ENCODE measurements at places on chromosomes 16 and 17.

- DNase-seq, result no peak
These were observed 443 bp downstream of the CSNK2A2 start for GRCh38 chr16:58197314-58198012.

DNA sequence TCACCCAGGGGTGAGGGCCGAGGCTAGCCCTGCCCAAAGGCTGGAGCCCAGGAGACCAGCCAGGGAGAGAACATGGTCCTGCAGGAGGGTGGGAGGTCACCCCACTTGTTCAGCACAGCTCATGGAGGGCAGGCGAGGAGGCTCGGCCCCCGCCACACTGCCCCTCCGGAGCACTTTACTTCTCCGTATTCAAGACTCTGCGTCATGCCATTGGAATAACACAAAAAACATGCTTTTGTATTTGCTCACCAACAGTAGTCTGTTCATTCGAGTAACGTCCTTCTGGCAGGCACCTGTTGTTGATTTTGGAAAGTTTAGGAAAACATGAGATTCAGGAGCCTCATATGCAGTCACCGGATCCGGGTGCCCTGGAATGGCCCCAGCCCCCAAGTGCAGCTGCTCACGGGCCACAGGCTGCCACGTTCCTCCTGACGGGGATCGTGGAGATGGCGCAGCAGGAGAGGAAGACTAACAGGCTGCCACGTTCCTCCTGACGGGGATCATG, 81.1 kb upstream of the DNAH17 start:
- DNase-seq, result peak; percentile 34

DNA sequence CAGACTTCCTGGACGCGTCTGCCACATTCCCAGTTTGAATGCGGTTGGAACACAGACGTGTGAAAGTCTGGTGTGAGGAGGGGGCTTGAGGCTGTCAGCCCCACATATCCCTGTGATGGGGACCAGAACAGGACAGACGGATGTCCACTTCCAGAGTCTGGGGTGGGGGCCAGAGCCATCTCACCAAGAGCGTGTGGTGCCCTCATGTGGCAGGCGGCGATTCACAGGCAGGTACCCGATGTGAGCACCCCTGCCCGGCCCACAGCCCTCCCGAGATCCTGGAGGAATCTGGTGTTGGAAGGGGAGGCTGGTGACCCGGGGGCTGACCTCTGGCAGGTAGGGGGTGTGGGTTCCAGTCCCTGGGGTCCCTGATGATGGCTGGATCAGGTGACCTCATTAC, 51.5 kb downstream of the ENGASE start:
- no peak for DNase-seq

DNA sequence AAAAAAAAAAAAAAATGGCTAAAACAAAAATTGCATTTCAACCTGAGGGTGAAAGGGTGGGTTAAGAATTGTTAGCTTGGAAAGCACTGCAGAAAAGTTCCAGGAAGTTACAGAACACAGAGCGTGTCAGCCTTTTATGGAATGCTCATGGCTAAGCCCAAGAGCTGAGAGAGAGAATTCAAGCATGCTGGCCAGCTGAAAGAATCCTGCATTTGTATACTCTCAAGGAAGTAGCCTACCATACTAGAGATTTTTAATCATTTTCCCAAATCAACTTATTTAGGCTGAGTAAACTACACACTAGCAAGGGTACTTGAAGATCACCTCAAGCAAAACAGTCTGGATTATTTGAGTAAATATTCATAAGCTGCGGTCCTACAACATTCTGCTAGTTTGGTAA, 153.9 kb downstream of the KCNJ2 start:
- no peak for DNase-seq

DNA sequence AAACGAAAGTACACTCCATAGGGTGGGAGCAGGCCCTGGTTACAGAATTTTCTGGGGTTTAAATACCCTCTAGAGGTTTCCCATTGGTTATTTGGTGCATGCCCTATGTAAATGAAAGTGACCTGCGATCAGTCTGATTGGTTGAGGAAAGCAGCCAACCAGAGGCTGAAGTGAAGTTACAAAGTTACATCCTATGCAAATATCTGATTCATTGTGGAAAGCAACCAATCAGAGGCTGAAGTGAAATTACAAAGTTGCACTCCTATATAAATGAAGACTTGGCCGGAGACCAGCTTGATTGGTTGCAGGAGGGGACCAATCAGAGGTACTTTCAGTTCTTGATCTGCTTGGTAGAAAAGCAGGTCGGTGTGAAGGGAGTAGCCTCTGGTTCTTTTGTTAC, 24.4 kb downstream of the NAA60 start:
- DNase-seq, result no peak

GRCh38 chr16:70576431-70577255, 53.0 kb downstream of the SF3B3 start:
- no peak for DNase-seq

GRCh38 chr16:67560827-67561342, 1.4 kb upstream of the CTCF start:
- no peak for DNase-seq

DNA sequence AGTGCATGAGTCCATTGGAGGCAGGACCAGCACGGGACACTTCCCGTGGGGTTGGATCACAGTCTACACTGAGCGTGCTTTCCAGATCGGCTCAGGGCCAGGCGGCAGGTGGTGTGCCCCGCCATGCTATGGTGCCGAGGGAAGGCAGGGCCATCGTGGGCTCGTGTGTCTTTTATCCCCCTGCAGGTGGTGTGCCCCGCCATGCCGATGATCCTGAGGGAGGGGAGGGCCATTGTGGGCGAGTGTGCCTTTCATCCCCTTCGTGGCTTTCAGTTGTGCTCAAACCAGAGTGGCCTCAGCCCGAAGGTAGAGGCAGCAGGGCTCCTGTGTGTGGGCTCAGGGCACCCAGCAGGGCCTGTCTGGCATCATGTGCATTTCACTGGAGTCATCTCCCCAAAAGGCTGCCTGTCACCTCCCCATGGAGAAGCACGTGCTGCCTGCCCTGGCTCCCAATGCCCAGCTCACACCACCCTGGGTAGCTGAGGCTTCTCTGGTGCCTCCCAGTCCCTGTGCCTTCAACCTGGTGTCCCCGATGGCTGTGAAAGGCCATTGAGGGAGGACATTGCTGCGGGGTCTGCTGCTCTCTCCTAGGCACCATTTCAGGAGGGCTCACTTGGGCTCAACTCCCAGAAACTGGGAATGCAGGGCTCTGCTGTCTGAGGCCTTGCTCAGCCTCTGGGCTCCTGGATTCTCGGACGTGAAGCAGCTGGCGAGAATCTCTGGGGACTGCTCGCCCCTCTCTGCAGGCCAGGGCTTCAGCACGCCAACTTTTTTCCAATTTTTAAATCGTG, 207.6 kb downstream of the NPIPB11 start:
- no peak for DNase-seq

DNA sequence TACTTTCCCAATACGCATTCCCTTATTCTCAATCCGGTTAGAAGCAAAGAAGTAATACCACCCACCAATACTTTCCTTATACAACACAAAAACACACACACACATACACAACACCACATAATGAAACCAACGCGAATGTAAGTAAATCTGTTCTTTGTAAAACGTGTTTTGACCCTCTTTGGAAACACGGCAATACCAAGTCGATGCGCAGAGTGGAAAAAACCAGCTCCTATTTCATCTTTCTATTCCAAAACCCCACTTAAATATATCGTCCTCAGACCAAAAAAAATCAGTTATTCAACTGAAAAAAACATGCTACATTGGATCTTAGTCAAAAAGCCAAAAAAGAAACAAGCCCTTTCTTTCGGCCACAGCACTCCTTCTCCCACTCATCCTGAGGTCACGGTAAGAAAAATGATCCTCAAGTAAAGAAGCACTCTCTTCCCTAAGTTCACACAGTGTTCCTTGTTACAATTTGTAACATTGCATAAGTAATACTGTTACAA, 31.0 kb upstream of the ARL4D start:
- DNase-seq, result peak; percentile 74

DNA sequence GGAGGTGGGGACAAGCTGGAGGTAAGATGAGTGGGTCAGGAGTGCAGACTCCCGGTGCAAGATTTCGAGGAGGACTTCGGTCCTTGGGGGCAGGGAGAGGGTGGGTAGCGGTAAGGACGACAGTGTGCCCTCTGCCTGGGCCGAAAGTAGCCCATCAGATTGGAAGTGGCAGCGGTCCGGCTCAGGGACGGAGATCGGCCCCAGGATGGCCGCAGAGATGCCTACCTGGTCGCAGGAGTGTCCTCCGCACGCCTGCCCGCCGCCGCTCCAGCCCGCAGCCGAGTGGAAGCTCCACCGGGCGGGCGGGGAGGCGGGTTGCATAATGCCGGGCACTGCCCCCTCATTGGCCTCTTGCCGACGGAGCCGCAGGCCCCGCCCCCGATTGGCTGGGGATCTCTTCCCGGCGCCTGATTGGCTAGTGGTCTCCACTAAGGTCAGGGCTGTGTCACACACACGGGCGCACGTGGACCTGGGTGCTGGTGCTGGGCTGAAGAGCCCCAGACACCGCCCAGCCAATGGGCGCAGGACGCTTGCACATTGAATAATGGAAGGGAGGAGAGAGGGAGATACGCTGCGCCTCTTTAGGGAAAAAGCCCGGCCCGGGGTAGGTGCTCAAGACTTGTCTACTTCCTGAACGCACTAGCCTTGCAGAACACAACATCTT, at the start of gene PER1:
TSS of gene PER1 (minus strand) at position 293 of the 664 bp plus-strand sequence. CDS start 1,698 bp downstream, outside the sequence.
- DNase-seq, result peak; percentile 81

- DNase-seq, result peak; percentile 16
These were observed 14.5 kb upstream of the MTSS2 start for GRCh38 chr16:70700101-70701020.

GRCh38 chr17:79205688-79206205, 131.1 kb downstream of the ENGASE start:
- DNase-seq, result no peak

- no peak for DNase-seq
These were observed 611 bp downstream of the BANP start for GRCh38 chr16:87951552-87952538.

GRCh38 chr17:48643697-48644012, 17.5 kb upstream of the HOXB9 start:
- DNase-seq, result no peak

DNA sequence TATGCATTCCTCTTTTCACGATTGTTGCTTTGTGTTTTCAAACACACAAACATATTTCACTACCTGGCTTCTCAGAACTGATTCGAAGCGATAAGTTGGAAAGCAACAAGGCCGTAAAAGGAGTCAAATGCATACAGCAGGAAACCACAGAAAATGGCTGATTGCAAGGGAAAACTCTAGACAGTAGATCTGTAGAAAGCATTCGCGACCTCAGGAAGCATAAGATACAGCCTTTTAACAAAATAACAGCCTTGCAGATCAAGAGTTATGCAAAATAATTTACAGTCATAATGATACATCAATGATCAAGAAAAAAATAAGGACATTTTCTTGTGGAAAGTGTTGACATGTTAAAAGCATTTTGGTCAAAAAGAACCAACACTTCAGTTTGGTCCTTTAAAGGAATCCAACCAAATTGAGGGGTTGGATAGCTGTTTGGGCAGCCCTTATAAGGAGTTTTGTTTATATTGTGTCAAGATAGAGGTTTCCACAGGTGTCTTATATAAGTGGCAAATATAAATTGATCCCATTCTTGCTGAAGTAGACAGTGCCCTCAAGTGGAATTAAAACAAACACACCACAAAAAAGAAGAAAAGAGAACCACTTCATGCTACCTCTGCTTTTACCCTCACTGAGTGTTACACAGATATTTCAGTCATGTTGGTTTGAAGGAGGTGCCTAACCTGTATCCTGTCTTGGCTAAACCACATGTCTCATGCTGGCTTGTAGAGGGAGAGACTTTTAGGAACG, 5.5 kb downstream of the CYLD start:
- peak; percentile 30 for DNase-seq

GRCh38 chr17:83088451-83088850, 9.0 kb downstream of the METRNL start:
- DNase-seq, result no peak

- DNase-seq, result no peak
These were observed 3.3 kb downstream of the DOK4 start for GRCh38 chr16:57482845-57483545.

DNA sequence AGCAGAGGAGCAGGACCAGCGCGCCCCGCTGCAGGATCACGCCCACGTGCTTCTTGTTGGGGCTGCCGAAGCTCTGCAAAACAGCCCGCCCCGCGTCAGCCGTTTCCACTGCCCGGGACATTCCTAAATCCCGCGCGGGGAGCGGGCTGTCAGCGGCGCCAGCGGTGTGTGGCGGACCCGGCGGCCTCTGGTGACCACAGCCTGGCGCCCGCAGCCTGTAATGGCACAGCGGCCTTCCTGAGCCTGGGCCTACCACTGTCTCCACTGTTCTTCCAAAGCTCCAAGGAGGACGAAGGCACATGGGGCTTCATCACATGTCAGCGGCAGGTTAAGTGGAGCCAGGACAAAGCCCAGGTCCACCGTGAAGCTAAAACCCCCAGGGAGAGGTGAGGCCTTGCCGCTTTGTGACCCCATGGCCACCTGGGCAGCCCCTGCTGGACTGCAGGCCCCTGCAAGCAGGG, 2.5 kb downstream of the SLC47A2 start:
- no peak for DNase-seq

DNA sequence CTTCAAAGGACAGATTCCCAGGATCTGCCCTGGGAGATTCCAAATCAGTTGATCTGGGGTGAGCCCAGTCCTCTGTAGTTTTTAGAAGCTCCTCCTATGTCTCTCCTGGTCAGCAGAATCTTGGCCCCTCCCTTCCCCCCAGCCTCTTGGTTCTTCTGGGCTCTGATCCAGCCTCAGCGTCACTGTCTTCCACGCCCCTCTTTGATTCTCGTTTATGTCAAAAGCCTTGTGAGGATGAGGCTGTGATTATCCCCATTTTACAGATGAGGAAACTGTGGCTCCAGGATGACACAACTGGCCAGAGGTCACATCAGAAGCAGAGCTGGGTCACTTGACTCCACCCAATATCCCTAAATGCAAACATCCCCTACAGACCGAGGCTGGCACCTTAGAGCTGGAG, 840 bp upstream of the CDH5 start:
- no peak for DNase-seq

DNA sequence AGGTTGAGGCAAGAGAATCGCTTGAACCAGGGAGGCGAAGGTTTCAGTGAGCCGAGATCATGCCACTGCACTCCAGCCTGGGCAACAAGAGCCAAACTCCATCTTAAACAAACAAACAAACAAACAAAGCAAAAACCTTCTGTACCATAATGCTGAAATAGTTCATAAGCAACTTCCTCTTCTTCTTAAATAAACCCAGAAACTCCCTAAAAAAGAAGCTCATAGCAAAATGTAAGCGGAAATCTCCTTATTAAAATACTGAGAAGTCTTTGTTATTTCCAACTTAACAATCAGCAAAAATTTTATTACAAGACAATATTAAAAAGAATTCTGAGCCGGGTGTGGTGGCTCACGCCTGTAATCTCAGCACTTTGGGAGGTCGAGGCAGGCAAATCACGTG, 82.8 kb downstream of the FBXL20 start:
- no peak for DNase-seq

- no peak for DNase-seq
These were observed 2.8 kb downstream of the HAPSTR1 start for GRCh38 chr16:9094011-9094846.

- DNase-seq, result no peak
These were observed 7.0 kb downstream of the IRX6 start for GRCh38 chr16:55330781-55331647.

- no peak for DNase-seq
These were observed 12.1 kb upstream of the ACE start for GRCh38 chr17:63464691-63465236.

Data from NCI-H345 (cell line).